ENCODE measurements at places on chromosomes 2 and 18. TPM values are rescaled to one million over a fixed set of nuclear protein-coding genes. Genes with fewer than 3 reads are reported as not detected.

TMEM127 gene
- polyA plus RNA-seq = 41.7 TPM

CD8B gene
- 1.1 TPM for polyA plus RNA-seq

PROM2 gene
- not detected for polyA plus RNA-seq

COLEC12 gene
- polyA plus RNA-seq = not detected

LYG2 gene
- polyA plus RNA-seq = not detected

CRYBA2 gene
- polyA plus RNA-seq = not detected

MAL gene
- polyA plus RNA-seq = 10.2 TPM

ERFE gene
- not detected for polyA plus RNA-seq

IL37 gene
- not detected for polyA plus RNA-seq

DES gene
- polyA plus RNA-seq = not detected

STON1 gene
- 0.06 TPM for polyA plus RNA-seq

TEX44 gene
- not detected for polyA plus RNA-seq

WDR54 gene
- 39.0 TPM for polyA plus RNA-seq

CXCR1 gene
- polyA plus RNA-seq = 0.35 TPM

NPHP1 gene
- polyA plus RNA-seq = 2.1 TPM

SCRN3 gene
- 8.1 TPM for polyA plus RNA-seq

DCC gene
- not detected for polyA plus RNA-seq

DLX1 gene
- polyA plus RNA-seq = not detected

SCYGR5 gene
- not detected for polyA plus RNA-seq

NTSR2 gene
- not detected for polyA plus RNA-seq

UPP2 gene
- polyA plus RNA-seq = not detected

TBR1 gene
- not detected for polyA plus RNA-seq

MARCHF7 gene
- 141 TPM for polyA plus RNA-seq

INHBB gene
- polyA plus RNA-seq = not detected

NEU2 gene
- not detected for polyA plus RNA-seq

FHOD3 gene
- polyA plus RNA-seq = not detected

ZNF521 gene
- not detected for polyA plus RNA-seq

EMX1 gene
- not detected for polyA plus RNA-seq

VSNL1 gene
- polyA plus RNA-seq = not detected

SLC5A7 gene
- not detected for polyA plus RNA-seq

MDH1B gene
- not detected for polyA plus RNA-seq

CD8A gene
- polyA plus RNA-seq = 1.4 TPM

MEP1B gene
- 0.35 TPM for polyA plus RNA-seq

TUBA3E gene
- polyA plus RNA-seq = not detected

SPEG gene
- not detected for polyA plus RNA-seq

HAAO gene
- polyA plus RNA-seq = 5.7 TPM

FHL2 gene
- polyA plus RNA-seq = 0.15 TPM

BOLA3 gene
- polyA plus RNA-seq = 44.5 TPM

Data from IgD-negative memory B cell (primary cell).